ENCODE measurements at places on chromosomes 7 and 10.
A peak's percentile ranks its signal among the peaks of the same experiment; 100 is the strongest.

- no peak for DNase-seq
Observed at GRCh38 chr7:80279760-80280159, 145.1 kb downstream of the GNAI1 start.

DNA sequence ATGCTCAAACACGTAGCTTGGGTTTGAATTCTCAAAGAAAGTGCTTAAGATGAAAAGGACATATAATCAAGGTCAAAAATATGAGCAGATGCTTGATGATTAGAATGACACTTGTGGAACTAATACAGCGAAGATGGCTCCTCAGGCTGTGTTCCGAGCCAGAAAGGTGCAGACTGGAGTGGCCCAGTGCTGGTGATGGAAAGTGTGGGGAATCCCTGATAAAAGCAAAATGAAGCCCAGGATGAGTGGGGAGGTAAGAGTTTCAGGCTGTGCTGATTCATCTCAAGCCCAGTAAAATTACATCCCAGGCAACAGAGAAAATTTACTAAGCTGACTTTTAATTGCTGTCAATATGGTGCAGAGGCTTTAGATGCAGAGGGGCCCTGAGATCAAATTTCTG is 77.8 kb upstream of the IKZF1 start:
- no peak for DNase-seq

DNA sequence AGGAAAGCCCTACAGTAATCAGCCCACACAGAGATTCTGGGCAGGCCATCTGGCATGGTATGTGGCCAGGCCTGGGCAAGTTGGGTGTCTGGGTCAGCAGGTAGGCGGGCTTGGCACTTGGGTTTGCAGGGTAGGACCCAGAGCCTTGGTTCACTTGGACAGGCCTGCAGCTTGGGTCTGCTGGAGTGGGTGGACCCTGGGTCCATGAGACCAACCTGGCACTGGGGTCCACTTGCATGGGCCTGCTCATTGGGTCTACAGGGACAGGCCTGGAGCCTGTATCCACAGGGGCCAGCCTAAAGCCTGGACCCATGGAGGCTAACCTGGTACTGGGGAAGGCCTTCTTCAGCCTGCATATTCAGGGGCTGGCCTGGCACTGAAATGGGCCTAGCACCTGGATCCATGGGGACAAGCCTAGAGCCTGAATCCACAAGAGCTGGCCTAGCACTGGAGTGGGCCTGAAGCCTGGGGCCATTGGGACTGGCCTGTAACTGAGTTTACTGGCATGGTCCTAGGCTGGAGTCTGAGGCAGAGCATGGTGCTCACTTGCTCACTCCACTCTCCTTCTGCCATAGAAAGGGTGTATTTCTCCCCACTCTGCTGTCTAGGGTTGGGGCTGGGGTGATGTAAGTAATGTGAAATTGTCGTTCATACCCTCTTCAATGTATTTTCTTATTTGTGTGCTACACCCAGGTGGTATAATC is 315.0 kb downstream of the AHR start:
- DNase-seq = no peak

GRCh38 chr10:116907245-116907987 is 58.1 kb downstream of the ENO4 start:
- peak; percentile 60 for DNase-seq

DNA sequence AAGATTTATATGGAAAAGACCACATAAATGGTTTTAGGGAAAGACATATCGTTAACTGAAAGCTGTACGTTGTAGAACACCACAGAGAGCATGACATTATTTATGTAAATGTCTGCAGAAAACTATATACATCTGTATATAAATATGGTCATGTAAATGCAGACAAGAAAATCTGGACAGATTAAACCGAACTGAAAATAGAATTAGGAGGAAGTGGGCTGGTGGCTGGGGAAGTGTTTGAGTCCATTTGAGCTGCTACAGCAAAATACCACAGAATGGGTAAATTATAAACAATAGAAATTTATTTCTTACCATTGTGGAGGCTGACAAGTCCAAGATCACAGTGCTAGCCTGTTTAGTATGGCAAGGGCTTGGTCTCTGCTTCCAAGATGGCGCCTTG is 56.3 kb upstream of the USP6NL start:
- DNase-seq = no peak

DNA sequence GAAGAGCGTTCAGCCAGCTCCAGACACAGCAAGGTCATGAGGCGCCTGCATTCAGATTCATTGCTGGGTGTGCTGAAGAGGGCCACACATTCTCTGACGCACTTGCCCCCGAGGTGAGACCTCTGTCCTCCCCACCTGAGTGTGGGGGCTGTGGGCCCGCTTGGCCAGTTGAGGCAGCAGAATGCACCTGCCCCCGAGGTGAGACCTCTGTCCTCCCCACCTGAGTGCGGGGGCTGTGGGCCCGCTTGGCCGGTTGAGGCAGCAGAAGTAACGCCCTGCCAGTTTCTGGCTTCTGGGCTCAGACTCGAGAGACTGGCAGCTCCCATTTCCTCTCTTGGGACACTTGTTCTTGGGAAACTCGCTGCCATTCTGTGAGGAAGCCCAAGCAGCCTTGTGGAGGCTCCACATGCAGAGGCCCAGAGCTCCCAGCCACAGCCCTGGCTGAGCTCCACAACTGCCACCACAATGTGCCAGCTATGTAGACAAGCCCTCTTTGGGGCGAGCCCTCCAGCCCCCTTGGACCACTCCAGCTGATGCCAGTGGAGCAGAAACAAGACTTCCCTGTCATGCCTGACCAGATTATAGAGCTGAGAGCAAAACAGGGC is 434.0 kb downstream of the DNAJB6 start:
- no peak for DNase-seq

- DNase-seq = no peak
Observed at GRCh38 chr7:77797734-77798393, 370 bp downstream of the TMEM60 start.

GRCh38 chr7:159010411-159010810 is 134.3 kb downstream of the VIPR2 start:
- no peak for DNase-seq

DNA sequence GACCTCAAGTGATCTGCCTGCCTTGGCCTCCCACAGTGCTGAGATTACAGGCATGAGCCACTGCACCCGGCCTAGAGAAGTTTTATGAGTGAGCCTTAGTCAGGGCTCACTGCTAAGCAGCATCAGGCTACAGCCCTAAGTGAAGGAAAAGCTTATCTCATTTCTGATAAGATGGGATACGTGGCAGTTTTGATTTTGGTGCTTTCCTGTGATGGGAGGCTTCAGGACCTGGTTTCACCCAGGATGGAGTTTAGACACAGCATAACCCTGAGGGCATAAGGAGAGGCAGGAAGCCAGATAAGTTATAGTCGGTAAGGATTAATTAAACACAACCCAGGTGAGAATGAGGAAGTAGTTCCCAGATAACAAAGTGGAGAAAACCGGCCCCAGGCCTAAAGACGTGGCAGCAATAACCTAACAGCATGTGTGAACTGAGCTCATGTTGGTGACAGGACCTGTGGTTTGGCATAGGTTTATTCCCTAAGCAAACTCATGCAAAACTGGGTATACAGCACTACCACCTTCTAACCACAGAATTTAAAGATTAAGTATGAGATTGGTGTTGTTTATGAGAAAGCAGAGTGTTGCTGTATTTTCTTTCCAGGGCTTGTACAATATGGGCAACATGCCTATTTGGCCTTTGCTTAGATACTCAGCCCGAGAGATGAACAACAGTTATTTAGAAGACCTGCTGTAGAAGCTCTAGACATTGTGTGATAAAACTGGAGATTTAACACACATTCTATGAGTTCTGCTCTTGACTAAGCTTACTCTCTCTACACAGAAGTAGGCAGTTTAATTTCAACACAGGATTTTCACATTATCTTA is 119.4 kb downstream of the COL28A1 start:
- no peak for DNase-seq

GRCh38 chr7:95861041-95861440 is 88.7 kb downstream of the DYNC1I1 start:
- no peak for DNase-seq

- no peak for DNase-seq
Observed at GRCh38 chr7:15667991-15668390, 18.5 kb downstream of the MEOX2 start.

GRCh38 chr7:41858201-41858600 is 155.3 kb upstream of the INHBA start:
- DNase-seq = no peak

DNA sequence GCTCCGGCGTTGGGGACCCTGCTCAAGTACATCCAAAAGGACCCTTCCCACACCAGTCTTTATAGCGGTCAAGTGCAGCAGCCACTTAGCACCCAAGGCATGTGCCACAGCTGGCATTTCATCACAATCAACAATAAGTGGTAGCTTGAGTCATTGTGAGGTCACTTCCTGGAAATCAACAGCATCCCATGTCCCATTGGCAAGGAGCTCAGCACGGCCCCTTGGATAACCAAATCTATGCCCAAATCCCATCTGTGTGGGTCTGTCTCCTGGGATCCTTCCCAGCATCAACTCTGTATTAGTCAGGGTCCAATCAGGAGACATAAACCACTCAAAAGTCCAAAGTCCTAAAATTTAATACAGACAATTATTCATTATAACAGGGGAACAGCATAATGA is 27.1 kb downstream of the MDH2 start:
- no peak for DNase-seq

- DNase-seq = no peak
Observed at GRCh38 chr10:121327727-121328126, 270.5 kb downstream of the FGFR2 start.

GRCh38 chr7:24152356-24152755 is 131.6 kb upstream of the NPY start:
- DNase-seq = no peak

DNA sequence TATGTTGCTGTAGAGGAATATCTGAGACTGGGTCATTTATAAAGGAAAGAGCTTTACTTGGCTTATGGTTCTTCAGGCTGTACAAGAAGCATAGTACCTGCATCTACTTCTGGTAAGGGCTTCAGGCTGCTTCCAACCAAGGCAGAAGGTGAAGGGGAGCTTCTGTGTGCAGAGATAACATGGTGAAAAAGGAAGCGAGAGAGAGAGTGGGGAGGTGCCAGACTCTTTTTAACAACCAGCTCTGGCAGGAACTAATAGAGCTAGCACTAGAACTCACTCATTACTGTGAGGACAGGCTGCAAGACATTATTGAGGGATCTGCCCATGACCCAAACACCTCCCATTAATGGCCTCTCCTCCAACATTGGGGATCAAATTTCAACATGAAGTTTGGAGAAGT is 94.5 kb downstream of the KIF20B start:
- no peak for DNase-seq

GRCh38 chr7:18421297-18422002 is 74.1 kb upstream of the HDAC9 start:
- peak; percentile 53 for DNase-seq

- DNase-seq = no peak
Observed at GRCh38 chr10:79129361-79129997, 60.7 kb downstream of the ZMIZ1 start.

GRCh38 chr10:114825513-114826253 is 4.1 kb downstream of the FHIP2A start:
- DNase-seq = no peak

Measured in renal pelvis (tissue), 12 donors.